ENCODE measurements at places on chromosomes 13 and 19.
A peak's percentile ranks its signal among the peaks of the same experiment; 100 is the strongest.

- no peak for DNase-seq
Measured at GRCh38 chr13:110326263-110326904, 19.3 kb downstream of the COL4A2 start.

DNA sequence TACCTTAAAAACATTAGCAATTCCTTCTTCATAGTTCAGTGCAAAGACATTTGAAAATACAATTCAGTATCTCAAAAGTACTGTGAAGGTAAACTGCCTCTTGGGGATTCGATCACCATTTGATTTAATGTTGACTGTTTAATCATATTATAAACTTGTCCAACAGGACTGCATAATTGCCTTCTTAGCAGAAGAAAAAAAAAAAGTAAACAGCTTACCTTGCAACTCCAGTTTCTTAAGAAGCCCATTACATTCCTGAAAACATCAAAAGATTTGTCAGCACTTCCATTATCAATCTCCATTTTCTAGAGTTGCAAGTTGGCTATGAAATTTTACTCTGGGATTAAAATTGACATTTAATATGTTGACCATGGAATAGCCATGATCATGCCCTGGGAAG is 1154.6 kb downstream of the OLFM4 start:
- no peak for DNase-seq

- no peak for DNase-seq
Measured at GRCh38 chr13:111347438-111347837, 27.0 kb downstream of the TEX29 start.

- no peak for DNase-seq
Measured at GRCh38 chr13:114341003-114341777, 26.9 kb downstream of the CHAMP1 start.

DNA sequence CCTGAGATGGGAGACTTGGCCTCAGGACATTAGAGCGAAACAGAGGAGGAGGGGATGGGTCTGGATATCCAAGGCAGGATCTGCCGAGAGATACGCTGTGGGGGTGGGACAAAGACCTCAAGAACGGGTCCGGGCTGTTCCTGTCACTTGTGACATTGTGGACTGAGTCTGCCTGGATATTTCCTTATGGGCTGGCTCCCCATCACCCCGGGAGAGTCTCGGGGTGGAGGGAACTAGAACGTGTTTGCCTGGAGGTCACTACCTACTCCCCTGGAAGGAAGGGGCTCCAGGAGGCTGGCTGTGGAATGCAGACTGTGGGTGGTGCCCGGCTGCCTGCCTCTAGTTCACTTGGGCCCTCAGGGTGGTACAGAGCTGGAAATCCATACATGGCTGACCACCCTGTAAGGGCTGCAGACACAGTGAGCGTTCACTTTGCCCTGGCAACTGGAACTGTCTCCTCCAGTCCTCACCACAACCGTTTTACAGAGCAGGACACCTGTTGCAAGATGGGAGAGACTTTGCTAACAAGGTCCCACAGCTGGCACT is 26.4 kb downstream of the DNM2 start:
- peak; percentile 75 for DNase-seq

All from islet precursor cell (in vitro differentiated cells).